Foreskin melanocyte (primary cell): ENCODE measurements at places on chromosomes 6 and 20.

GRCh38 chr20:34324541-34324940 is 21.4 kb upstream of the AHCY start:
- DNase-seq, result no peak

DNA sequence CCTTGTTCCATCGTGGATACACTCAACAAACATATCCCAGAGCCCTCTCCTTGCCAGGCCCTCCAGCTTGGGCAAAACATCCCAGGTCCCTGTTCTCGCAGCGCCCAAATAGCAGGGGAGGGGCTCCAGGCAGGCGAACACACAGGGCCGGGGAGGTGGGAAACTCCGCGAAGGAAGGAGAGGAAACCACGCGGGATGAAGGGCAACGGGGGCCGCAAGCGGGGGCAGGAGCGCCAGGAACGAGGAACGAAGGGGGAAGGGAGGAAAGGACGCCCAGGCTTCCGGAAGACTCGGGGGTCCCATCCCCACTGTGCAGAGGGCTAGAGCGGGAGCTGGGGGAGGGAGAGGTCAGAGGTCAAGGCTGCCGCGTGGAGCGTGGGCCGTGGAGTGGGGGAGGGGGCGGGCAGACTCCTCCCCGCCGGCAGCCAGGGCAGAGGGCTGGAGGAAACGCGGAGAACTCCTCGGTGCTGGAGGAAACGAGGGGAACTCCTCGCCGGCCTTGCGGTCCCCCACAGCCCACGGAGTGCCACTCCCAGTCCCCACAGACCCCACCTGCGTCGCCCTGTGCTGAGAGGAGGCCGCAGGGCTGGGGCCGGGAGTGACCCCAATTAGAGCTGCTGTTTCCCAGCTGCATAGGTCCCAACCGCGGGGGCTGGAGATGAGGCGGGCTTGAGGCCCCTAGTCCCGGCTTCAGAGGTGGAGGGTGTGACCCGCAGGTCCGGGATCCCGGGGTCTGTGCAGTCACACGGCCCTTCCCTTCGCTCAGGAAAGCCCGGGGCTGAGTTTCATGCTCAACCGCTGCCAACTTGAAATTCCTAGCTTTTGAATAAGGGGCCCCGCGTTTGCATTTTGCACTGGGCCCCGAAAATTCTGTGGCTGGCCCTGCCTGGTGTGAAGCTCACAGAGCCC is 1.2 kb upstream of the RBM38 start:
- no peak for DNase-seq

- DNase-seq, result peak; percentile 98
These were observed 215.4 kb downstream of the HDGFL1 start for GRCh38 chr6:22784601-22785410.

DNA sequence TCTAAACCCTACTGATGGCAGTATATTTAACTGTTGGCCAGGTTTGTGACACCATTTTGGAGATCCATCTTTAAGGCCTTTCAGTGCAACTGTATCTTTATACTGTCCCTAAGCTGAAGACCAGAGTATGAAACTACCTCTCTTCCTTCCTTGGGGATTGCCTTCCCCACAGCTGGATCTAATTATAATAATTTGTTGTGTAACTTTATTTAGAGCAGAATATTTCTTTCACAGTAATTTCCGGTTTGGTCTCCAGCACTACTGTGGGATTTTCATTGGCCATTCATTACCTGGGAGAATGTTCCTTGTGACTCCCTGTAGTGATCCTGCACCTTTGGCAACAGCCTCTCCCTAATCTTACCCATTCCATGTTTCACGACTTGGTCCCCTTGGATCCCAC is 75.2 kb downstream of the AKAP7 start:
- no peak for DNase-seq

- no peak for DNase-seq
These were observed 16.1 kb downstream of the GRM4 start for GRCh38 chr6:34129753-34130152.

GRCh38 chr6:132814716-132815570 is 574 bp downstream of the RPS12 start:
- DNase-seq, result no peak

- DNase-seq, result no peak
These were observed 421.3 kb downstream of the PREX1 start for GRCh38 chr20:48406498-48406897.

- no peak for DNase-seq
These were observed 22.2 kb downstream of the CARMIL1 start for GRCh38 chr6:25301362-25301761.
